ENCODE measurements at places on chromosomes 5 and 9. TPM values are rescaled to one million over a fixed set of nuclear protein-coding genes. Genes with fewer than 3 reads are reported as not detected.

DNA sequence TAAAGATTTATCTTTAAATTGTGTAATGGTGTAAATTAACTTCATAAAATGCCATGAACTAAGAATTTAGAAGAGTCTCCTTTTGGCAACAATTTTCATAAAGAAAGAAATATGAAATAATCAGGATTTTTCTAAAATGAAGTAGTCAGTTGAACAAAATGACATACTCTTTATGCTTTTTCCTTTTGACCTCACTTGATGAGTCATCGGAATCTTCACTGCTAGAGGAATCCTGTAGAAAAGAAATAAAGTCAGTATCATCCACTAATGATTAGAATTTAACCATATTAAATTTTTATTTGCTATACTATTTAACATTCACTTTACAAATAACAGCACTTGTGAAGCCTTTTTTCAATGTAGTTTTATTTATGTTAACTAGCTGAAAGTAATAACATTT is 26.1 kb downstream of the CHD1 start:
- DNase-seq: no peak

GRCh38 chr5:73346878-73347408 is 101.6 kb downstream of the FOXD1 start:
- no peak for DNase-seq

The RNF208 gene
- 0.66 TPM for total RNA-seq

The GRPEL2 gene
- total RNA-seq: 20.8 TPM

The ALDH1A1 gene
- total RNA-seq: 0.39 TPM

The TRIP13 gene
- 0.47 TPM for total RNA-seq

GRCh38 chr5:154278186-154278585 is 87.7 kb downstream of the GALNT10 start:
- DNase-seq: no peak
